Central memory CD8-positive, alpha-beta T cell (primary cell): ENCODE measurements at places on chromosomes 3 and 15.

DNA sequence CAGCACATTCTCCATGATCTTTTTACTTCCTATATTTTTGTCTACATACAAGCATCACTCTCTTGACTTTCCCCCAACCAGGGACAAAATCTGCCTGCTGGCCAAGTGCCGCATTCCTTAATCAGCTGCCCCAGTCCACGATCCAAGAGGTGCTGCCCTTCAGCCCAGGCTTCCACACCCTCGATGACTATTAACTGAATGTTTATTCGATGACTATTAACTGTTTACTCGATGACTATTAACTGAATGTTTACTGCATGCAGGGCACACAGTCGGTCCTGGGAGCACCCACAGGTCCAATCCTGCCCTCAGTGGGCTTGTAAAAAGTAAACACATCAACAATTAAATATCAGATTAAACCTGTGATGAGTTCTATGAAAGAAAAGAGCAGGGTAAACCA, 256.9 kb downstream of the ARRDC4 start:
- DNase-seq = no peak

DNA sequence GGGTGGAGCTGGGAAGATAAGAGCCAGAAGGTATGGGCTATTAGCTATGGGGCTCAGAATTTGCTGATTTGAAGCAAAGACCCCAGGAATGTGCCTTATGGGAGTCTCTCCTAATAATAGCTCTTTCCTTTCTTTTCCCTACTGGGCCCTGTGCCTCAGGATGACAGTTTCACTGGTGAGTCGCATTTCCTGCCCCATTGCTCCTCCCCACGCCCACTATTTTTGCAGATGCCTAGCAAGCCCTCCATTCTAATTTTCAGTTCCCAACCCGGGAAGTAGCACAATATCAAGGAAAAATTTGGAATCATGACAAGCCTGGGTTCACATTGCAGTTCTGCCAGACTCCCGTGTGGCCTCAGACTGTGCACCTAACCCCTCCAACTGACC, 583 bp downstream of the IL17RE start:
- DNase-seq = no peak

GRCh38 chr3:135154186-135154585, 359.1 kb downstream of the EPHB1 start:
- DNase-seq = no peak

DNA sequence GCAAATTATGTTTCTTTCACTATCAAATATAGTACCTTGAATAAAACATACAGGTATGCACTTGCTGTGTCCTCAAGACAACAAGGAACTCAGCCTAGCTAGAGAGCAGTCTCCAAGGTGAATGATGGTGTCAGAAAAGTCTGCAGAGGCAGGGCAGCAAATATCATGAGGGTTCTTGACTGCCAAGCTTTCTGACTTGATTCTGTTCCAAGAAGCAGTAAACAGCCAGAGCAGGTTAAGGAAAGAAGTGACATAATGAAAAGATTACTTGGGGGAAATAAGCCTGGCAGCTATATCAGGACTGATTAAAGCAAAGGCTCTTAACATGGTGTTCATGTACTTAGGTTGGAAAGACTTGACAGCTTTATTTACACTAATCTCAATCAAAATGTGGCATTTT, 192.2 kb upstream of the GADL1 start:
- no peak for DNase-seq

- DNase-seq = no peak
These were observed 6.0 kb downstream of the GABRR3 start for GRCh38 chr3:98029083-98029482.

DNA sequence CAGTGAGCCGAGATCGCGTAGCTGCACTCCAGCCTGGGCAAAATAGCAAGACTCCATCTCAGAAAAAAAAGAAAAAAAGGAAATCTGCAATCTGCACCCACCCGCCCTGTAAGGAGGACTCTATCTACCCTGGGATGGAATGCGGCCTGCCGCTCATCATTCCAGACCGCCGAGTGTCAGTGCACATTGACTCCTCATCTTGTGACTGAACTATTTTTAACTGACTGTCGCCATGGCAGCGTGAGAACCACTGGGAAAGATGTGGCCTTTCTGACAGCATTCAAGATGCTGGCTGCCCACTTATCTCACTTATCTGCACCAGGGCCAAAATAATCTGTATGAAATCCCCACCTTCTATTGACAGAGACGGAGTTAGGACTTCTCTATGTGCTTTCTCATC, 38.8 kb upstream of the ANKRD34C start:
- no peak for DNase-seq

- DNase-seq = no peak
These were observed 580.6 kb upstream of the ADAMTS9 start for GRCh38 chr3:65268426-65268825.

DNA sequence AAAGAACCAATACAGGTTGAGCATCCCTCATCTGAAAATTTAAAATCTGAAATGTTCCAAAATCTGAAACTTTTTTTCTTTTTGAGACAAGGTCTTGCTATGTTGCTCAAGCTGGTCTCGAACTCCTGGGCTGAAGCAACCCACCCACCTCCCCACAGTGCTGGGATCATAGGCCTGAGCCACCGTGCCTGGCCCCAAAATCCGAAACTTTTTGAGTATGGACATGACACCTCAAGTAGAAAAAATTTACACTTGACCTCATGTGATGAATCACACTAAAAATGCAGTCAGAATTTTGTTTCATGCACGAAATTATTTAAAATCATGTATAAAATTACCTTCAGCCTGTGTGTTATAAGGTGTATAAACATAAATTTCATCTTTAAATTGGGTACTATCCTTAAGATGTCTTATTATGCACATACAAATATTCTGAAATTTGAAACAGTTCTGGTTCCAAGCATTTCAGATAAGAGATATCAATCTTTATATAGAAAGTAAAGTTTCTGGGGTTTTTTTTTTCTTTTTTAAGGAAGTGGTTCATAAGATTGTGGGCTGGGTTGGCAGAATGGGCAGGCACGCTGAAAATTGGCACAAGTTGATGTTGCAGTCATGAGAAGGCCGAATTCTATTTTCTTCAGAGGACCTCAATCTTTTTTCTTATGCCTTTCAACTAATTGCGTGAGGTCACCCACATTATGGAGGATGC, 72.5 kb downstream of the SPRED1 start:
- no peak for DNase-seq

DNA sequence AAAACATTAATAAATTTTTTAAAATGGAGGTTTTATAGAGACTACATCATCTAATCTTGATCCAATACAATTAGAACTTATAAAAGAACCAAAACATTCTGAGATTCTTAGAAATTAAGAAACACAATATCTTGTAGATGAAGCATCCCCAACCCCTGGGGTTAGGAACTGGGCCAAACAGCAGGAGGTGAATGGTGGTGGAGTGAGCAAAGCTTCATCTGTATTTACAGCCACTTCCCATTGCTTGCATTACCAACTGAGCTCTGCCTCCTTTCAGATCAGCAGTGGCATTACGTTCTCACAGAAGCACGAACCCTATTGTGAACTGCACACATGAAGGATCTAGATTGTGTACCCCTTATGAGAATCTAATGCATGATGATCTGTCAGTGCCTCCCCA, 36.3 kb downstream of the KNL1 start:
- no peak for DNase-seq
